Fibroblast of lung (primary cell): ENCODE measurements at places on chromosomes 12 and 14. TPM values are rescaled to one million over a fixed set of nuclear protein-coding genes. Genes with fewer than 3 reads are reported as not detected.

Gene DPY19L2
- total RNA-seq: 4.4 and 5.0 TPM in 2 replicates

Gene KCNK13
- total RNA-seq: not detected in 2 replicates

GRCh38 chr14:60632257-60632656, 17.0 kb downstream of the SIX1 start:
- no peak overlapping the region for H3K27ac ChIP-seq
- no peaks in the 10 kb centered on the region for H3K36me3 ChIP-seq
- no peak overlapping the region for H3K4me3 ChIP-seq

DNA sequence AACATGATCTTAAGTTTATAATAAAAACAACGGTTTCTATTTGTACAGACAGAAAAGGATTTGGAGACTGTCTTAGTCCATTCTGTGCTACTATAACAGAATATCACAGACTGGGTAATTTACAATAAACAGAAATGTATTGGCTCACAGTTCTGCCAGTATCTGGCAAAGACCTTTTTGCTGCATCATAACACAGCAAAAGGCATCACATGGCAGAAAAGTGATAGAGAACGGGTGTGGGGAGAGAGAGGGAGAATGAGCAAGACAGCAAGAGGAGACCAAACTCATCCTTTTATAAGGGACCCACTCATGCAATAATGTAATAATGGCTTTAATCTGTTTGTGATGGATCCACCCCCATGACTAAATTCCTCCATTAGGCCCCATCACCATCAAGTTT, 17.0 kb upstream of the NUDT4 start:
- no peak overlapping the region for H3K27ac ChIP-seq
- DNase-seq: no peak
- H3K36me3 ChIP-seq: no peaks in the 10 kb centered on the region
- no peaks in the 10 kb centered on the region for H3K4me1 ChIP-seq

DNA sequence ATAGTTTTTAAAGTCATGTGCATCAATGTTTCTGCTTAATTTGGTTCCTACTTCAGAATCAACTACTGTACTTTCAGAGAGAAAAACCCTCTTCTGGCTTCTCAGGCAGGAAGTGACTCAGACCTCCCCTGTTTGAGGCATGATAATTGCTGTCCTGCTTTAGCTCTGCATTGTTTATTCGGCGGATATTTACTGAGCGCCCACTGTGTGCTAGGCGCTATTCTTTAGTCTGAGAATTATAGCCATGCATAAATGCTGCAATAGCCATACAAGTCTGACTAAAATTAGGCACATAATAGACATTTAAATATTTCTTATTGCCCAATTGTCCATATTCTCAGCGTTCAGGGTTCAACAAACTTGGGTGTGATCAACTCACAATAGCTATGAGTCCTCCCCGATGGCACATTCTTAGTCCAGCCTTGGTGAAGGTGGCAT, 6.1 kb upstream of the AMIGO2 start:
- H3K4me1 ChIP-seq: peaks cover 22% of the 10 kb centered on the region
- H3K27ac ChIP-seq: no peak overlapping the region
- DNase-seq: peak; percentile 39
- no peaks in the 10 kb centered on the region for H3K36me3 ChIP-seq

- no peaks in the 10 kb centered on the region for H3K36me3 ChIP-seq
- peaks cover 11% of the 10 kb centered on the region for H3K4me1 ChIP-seq
- no peak for DNase-seq
- H3K4me3 ChIP-seq: peak overlapping the region; percentile 35
Measured at GRCh38 chr12:24551163-24551786, 397.6 kb downstream of the BCAT1 start.

DNA sequence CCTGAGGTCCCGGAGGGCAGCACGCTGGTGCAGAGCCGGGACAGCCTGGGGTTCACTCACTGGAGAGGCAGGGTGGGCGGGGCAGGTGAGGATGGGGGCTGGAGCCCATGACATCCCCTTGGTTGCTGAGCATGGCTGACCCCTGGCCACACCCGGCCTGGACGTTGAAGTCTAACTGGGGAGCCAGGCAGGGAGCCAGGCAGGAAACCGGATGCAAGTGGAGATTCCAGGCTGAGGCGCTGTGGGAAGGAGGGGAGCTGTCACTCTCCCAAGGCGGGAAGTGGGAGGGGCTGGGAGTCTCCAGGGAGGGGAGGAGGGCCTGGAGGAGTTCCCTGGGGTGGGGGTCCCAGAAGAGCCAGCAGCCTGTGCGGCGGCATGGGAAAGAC, 7.7 kb upstream of the INF2 start:
- H3K4me1 ChIP-seq: peaks cover 40% of the 10 kb centered on the region
- H3K4me3 ChIP-seq: peak overlapping the region; percentile 39
- peak; percentile 81 for DNase-seq
- no peaks in the 10 kb centered on the region for H3K27me3 ChIP-seq
- H3K27ac ChIP-seq: peak overlapping the region; percentile 96
